ENCODE measurements at places on chromosomes 7 and 10.

GRCh38 chr7:49840751-49841405 is 67.4 kb downstream of the VWC2 start:
- no peak for DNase-seq

- DNase-seq = no peak
These were observed 16.6 kb upstream of the GTPBP4 start for GRCh38 chr10:971613-972012.

DNA sequence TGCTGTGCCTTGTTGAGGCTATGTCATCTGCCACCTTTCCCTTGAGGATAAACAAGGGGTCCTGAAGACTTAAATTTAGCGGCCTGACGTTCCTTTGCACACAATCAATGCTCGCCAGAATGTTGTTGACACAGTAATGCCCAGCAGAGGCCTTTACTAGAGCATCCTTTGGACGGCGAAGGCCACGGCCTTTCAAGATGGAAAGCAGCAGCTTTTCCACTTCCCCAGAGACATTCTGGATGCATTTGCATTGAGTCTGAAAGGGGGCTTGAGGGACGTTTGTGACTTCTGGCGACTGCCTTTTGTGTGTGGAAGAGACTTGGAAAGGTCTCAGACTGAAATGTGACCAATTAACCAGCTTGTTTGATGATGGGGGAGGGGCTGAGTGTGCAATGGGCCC is 52.5 kb downstream of the VWA2 start:
- no peak for DNase-seq

DNA sequence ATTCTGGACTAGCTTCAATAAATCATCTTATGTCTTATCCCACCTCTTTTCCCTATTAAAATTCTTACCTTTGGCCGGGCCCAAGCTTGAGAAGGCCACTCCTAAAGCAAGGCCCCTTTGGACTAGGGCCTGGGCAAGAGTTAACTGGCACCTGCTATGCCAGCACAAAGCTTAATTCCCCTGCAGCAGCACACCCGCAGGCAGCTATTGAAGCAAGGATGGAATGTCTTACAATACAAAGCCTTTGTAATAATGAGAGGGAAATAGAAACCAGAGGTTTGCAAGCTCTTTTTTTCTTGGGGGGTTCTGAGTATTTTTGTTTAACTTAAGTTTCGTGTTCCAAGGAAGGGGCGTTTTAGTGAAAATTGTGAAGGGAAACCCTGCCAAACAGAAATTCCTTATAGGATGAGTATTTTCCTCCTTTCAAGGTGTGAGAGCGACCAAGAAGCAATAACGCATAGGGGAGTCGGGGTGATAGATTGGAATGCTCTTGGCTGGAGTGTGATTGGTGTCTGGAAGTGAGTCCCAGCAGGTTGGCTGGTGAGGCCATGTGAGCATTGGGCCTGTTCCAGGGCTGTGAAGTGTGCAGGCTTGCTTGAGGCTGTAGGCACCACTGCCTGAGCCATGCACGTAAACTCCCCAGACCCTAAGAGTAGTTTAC is 148.5 kb downstream of the KIAA1217 start:
- DNase-seq = no peak

- no peak for DNase-seq
These were observed 139.0 kb upstream of the ZNF438 start for GRCh38 chr10:31170636-31171035.

DNA sequence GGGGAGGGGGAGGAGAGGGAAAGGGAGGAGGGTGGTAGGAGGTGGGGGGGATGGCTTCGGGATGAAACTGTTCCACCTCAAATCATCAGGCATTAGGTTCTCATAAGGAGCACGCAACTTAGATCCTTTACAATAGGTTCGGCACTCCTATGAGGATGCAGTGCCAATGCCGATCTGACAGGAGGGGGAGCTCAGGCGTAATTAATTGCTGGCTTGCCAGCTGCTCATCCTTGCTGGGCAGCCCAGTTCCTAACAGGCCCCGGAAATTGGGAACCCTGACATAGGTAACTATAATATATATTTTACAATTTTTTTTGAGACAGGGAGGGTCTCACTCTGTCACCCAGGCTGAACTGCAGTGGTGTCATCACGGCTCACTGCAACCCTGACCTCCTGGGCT is 118.8 kb upstream of the SFMBT2 start:
- DNase-seq = no peak

DNA sequence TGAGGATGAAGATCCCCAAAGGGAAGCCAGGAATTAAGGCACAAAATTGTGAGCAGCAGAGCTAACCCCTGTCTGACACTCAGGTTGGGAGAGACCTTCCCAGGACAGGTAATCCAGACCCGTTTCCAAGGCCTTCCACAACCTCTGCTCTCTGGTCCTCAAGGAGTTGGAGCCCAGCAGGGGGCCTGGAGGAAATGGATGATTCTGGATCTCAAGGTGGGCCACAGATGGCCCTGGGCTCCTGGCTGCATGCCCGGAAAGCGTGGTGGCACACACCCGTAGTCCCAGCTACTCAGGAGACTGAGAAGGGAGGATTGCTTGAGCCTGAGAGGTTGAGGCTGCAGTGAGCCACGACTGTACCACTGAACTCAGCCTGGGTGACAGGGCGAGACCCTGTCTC is 42.3 kb downstream of the DPYSL4 start:
- DNase-seq = no peak

DNA sequence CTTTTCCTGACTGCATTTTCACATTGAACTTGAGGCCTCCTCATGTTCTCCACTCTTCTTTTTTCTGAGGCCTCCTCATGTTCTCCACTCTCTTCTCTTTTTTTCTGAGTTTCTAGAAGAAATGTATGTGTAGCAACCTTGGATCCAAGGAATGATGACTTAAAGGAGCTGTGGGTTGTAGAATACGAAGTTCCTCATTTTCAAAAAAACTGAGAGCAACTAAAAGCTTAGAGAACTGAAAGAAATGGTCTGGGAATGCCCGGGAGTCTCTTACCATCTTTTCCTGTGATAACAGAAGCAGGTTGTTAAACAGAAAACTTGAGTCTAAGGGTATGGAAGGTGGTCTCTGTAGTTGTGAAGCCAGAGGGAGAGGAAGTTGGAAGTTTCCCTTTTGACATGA is 32.8 kb downstream of the MRPS33 start:
- DNase-seq = no peak

DNA sequence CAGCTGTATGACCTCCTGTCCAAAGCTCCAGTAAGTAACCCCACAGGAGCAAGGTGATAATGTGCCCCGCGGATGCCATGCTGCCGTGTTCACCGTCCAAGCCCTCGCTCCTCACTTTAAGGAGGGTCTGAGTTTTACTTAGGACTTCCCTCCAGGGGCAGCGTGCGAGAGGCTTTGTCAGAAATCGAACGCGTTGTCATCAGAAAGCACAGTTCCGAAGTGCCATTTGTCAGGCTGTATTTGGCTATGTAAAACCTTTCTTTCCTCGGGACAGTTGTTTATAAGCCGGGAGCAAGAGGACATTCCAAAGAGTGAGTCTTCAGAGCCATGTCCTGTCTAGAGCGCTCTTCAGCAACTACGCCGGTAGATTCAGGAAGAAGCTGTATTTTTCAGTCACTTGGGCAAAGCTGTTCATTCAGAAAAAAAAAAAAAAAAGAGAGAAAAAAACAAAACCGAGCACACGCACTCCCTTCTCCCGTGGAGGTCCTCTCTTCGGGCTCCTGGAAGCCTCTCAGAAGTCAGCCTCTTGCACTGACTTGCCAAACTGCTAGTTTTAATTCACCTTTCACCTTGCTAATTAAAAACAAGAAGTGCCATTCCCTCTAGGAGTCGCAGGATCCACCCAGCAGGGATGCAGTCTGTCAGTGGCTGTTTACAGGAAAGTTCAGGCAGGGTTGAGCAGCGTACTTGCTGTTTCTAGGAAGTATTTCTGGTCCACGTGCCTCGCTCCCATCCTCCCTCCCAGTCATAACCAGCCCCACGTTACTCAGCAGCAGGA is at the start of gene SEMA3E:
SEMA3E (minus strand) TSS at position 676 of the 778 bp plus-strand sequence.
- no peak for DNase-seq

- DNase-seq = no peak
These were observed 847 bp upstream of the SCIN start for GRCh38 chr7:12569673-12570072.

DNA sequence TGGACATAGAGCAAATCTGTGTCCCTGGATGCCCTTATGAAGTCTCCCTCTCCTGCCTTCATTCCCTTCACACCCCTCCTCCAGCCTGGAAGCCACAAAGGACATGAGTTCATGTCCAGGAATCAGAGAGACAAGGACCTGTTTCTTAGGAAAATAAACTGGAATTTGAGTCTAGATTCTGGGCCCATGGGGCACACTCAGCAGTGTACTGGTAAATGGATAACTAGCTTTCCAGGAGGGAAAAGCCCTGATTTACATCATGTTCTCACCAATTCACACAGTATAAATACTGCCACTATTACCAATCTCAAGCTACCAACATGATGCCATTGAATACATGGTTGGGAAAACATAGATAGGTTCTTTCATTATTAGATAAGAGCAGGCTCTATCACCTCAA is 9.9 kb downstream of the FAM237B start:
- no peak for DNase-seq

DNA sequence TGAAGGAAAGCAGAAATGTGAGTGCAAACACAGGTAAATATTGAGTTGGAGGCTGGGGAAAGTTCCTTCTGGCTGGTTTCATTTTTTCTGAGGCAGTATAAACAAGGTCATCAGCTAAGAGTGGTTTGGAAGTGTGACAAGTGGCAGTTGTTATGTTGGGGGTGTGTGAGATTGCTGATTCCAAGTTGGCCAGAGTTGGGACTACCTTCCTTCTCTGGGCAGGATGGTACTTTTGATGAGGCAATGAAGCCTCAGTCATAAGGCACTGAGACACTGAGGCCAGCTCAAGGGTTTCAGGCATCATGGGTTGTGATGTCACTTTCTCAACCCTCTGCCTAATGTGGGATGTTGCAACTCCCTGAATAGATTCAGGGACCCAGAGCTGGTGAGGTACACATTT is 8.2 kb upstream of the PTTG1IP2 start:
- DNase-seq = no peak

DNA sequence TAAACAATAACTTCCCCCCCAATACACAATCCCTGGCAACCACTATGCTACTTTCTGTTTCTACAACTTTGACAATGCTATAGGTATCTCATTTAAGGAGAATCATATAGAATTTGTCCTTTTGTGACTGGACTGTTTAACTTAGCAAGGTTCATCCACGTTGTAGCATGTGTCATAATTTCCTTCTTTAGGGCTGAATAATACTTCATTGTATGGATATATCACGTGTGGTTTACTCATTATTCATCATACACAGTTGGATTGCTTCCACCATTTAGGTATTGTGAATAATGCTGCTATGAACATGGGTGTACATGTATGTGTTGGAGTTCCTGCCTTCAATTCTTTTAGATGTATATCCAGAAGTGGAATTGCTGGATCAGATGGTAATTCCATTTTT is 111.0 kb downstream of the LMBR1 start:
- no peak for DNase-seq

DNA sequence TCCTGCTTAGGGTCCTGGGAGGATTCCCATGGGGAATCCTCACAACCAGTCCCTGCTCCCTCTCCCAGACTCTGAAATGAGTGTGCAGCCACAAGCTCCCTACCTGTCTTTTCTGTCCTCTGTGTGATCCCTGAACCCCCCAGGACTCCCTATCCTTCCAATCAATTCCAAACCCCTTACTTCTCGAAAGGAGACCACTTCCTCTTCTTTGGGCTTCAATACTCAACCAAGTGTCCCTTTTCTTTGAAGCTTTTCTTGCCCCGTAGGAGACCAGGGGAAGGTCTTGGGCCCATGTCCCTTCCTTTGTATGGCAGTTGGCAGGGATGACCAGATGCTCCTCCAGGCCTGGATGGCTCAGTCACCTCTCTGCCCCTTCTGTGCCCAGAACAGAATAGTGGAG is 1.7 kb downstream of the AEBP1 start:
- DNase-seq = no peak

DNA sequence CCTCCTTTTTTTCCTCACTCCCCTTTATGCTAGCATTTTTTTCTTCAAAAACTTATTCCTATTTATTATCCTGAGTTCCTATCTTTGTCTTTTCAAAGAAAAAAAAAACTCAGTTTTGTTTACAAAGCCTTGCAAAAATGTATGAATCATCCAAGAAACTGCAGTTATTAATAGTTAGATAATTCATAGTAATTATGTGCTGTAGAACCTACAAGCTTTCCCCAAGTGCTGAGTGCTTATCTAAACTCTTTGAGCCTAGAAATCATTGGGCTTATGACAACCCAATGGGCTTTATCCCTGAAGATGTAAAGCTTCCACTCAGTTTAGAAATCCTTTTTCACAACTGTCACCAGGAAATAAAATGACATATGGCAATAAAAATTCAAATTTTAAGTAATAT is 145.9 kb upstream of the WNT16 start:
- no peak for DNase-seq

GRCh38 chr10:69068549-69068948 is 19.4 kb upstream of the SRGN start:
- no peak for DNase-seq

GRCh38 chr10:43221419-43222209 is 45.3 kb downstream of the RASGEF1A start:
- DNase-seq = no peak

DNA sequence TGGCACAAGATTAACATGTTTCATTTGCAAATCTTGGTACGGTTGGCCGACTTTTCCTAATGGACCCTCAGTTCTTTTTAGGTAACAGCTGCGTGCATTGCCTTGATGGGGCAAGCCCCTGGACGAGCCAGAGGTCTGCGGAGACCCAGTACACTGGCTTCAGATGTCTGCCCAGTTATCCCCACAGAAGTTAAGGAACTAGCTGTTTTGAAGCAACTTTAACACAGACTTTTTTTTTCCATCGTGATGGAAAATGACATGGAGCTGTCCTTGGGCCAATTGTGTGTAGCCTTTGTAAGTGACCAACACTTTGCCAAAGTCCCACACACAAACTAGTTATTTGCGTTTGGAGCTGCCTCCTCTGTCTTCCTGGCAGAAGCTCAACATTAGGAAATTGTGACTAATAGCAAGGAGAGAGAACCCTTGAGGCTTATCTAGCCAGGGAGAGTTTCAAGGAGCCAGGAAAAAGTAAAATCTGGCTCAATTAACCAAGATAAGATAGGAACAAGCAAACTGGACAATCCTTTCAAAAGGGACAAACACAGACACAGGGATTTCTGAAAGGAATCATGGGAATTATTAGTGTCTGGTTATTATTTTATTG is 99.6 kb upstream of the BMPER start:
- no peak for DNase-seq

DNA sequence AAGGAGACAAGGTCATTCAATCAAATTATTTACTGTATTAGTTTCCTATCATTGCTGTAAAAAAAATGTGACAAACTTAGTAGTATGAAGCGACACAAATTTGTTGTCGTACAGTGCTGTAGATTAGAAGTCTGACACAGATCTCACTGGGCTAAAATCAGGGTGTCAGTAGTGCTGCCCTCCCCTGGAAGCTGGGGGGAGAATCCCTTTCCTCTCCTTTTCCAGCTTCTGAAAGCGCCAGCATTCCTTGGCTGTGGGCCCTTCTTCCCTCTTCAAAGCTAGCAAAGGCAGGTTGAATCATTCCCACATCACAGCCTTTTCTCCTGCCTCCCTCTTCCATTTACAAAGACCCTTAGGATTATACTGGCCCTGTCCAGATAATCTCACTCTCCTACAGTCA is 28.0 kb downstream of the VPS41 start:
- DNase-seq = no peak

All from hematopoietic multipotent progenitor cell treated with erythropoietin and hydrocortisone succinate and interleukin-3 and kit ligand, for 17 days (in vitro differentiated cells).